Body of pancreas (tissue), 4 donors: ENCODE measurements at places on chromosomes 12 and 14.

DNA sequence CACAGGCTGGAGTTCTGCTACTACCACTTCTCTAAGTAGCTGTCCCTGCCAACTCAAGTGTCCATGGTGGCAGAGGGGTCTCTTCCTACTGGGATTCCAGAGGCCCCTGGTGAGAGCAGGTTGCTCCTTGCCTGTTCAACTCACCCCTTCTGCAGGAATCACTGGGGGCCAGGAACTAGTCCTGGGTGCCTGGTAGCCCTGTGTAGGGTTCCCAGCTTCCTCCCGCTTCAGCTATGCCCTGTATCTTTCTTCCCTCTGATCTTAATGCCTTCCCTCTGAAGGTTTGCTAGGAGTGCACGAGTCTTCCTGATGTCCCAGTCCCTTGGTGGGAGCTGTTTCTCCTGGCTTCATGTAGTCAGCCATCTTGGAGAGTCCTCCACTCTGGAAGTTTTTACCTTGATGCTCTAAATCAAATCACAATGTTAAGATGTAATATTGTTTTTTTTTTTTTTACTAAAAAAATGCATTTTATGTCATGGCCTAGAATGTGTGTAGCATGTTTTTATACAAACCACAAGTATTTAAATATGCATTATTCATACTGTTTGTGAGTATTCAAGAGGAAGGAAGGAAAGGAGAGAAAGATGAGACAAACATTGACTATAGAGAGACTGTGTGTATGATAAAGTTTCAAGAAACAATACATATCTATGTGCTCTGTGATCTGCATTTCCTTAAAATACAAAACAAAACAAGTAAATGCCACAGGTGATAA lies 54.7 kb downstream of the FRS2 start:
- no peak for DNase-seq

GRCh38 chr12:115838952-115839351 lies 438.5 kb downstream of the MED13L start:
- DNase-seq: no peak

DNA sequence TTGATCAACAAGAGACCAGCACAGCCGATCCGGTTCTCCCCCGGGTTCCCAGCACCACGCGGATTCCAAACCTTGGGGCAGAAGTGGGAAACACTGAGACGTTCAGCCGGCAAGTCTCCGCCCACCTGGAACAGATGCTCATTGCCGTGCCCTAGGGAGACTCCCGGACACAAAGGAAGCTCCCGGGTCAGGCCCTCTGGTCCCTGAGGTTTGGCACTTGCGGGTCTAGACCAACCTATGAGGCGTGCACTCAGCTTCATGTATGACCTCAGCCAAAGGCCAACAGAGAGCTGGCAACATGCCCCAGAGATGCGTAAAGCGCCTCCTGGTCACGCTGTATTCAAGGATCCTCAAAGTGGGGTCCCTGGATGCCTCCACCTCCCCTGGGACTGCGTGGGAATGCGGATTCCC lies 2.5 kb downstream of the RIMBP2 start:
- no peak for DNase-seq

- DNase-seq: no peak
Observed at GRCh38 chr14:73710737-73711136, 3.4 kb downstream of the PNMA1 start.

GRCh38 chr12:56129942-56130495 lies 2.0 kb downstream of the ESYT1 start:
- DNase-seq: no peak

DNA sequence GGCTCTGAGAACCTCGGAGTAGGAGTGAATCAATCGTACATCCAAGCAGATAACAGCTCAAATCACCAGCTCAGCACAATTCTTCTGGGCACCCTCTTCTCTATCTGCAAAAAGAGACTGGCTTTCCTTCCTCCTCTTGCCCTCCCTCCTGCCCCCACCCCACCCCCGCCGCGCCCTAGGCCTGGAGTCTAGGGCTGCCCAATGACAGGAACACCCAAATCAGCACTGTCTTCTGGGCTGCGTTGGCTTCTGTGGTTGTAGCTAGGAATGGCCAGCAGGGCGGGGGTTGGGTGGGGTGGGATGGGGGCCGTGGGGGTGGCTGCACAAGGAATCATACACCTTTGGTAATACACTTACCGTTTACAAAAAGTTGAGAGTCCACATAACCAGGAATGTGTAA lies 28.0 kb upstream of the TMCC3 start:
- no peak for DNase-seq
